ENCODE measurements at places on chromosomes 12 and 14.

GRCh38 chr14:50985859-50986331, 41.6 kb upstream of the PYGL start:
- DNase-seq: no peak

- DNase-seq: no peak
These were observed 893.1 kb downstream of the TMEM121 start for GRCh38 chr14:106419376-106419965.

GRCh38 chr12:65779946-65780345, 44.3 kb upstream of the HMGA2 start:
- DNase-seq: no peak

DNA sequence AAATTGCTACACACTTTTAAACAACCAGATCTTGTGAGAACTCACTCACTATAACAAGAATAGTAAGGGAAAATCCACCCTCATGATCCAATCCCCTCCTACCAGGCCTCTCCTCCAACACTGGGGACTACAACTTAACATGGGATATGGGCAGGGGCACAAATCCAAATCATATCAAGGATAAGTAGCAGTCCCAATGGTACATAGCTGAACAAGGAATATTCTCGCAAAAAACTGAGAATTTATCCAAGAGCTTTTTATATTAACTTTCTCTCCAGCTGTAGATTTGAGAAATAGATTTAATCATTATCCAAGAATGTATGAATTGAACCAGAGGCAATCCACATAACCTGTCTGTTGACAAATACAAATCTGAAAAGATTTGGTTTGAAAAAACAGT, 185.2 kb downstream of the TMTC3 start:
- no peak for DNase-seq

GRCh38 chr14:105241641-105242040, 6.7 kb upstream of the BTBD6 start:
- DNase-seq: no peak

GRCh38 chr14:36844443-36845195, 183.0 kb downstream of the PAX9 start:
- DNase-seq: no peak

GRCh38 chr12:24845615-24846014, 103.3 kb downstream of the BCAT1 start:
- DNase-seq: no peak

- DNase-seq: no peak
These were observed 411.7 kb upstream of the FLRT2 start for GRCh38 chr14:85118274-85118673.

GRCh38 chr12:4037747-4038312, 164.6 kb upstream of the PARP11 start:
- peak; percentile 92 for DNase-seq

GRCh38 chr14:64244279-64244678, 49.9 kb downstream of the ESR2 start:
- DNase-seq: peak; percentile 28

GRCh38 chr14:56630707-56631106, 51.1 kb downstream of the TMEM260 start:
- DNase-seq: no peak

- DNase-seq: peak; percentile 19
These were observed 13.8 kb downstream of the NGDN start for GRCh38 chr14:23483236-23483854.

GRCh38 chr12:26744697-26745440, 88.1 kb downstream of the ITPR2 start:
- peak; percentile 26 for DNase-seq

GRCh38 chr12:95126076-95126475, 52.7 kb upstream of the NR2C1 start:
- DNase-seq: no peak

GRCh38 chr12:110349514-110350151, 53.9 kb downstream of the ANAPC7 start:
- DNase-seq: no peak

- DNase-seq: peak; percentile 79
These were observed 28.2 kb downstream of the PALS1 start for GRCh38 chr14:67269298-67270060.

DNA sequence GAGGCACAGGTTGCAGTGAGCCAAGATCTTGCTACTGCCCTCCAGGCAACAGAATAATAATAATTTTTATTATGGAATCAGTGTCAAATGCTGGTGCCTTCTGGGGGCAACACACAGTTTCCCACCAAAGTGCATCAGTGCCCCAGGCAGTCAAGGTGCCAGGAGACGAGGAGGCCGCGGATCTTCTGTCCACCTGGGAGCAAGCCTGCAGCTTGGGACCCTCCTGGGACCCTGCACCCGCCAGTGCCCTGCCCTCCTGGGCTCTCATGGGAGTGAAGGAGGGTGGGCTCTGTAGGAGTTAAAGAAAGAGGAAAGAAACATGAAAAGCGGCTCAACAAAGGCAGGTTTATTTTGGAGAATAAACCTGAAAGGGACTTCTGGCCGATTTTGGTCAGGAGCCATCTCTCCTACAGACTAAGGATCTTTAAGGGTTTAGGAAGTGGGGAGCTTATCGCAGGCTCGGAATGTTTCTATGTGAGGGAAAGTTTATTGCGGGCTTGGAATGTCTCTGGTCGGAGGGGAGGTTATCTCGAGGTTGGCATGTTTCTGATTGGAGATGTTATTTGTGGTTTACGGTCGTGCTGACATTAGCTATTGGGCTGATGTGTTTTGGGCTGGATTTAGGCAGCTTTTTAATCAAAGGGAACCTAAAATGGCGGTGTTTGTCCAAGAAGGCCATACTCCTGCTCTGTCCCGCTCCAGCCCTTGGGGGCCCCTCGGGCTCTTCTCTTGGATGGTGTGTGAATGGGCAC, 1.1 kb upstream of the ASPG start:
- DNase-seq: no peak

GRCh38 chr14:102187044-102187443, 47.3 kb downstream of the WDR20 start:
- no peak for DNase-seq

DNA sequence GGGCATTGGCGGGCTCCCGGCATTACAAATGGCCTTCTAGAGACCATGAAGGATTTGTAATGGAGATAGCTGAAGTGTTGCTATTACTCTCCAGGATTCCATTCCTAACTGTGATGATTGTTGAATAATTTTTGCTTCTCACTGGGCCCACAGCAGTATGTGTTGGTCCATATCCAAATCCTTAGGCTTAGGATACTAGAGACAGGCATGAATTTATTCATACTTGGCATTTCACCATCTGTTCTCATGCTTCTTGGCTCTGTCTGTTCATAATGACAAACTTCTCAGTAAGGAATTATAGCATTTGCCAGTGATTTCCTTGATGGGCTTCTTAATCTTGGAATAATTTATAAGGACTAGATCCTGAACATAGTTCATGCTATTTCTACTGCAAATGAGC, 832.9 kb downstream of the C12orf50 start:
- peak; percentile 91 for DNase-seq

- DNase-seq: peak; percentile 30
These were observed 16.6 kb upstream of the CCDC177 start for GRCh38 chr14:69591317-69591716.

GRCh38 chr12:95755261-95755865, 35.2 kb downstream of the NTN4 start:
- DNase-seq: peak; percentile 21

- peak; percentile 50 for DNase-seq
These were observed 31.4 kb downstream of the SSPN start for GRCh38 chr12:26226629-26227360.

GRCh38 chr12:11486623-11487444, 91.5 kb upstream of the PRB2 start:
- DNase-seq: peak; percentile 92

DNA sequence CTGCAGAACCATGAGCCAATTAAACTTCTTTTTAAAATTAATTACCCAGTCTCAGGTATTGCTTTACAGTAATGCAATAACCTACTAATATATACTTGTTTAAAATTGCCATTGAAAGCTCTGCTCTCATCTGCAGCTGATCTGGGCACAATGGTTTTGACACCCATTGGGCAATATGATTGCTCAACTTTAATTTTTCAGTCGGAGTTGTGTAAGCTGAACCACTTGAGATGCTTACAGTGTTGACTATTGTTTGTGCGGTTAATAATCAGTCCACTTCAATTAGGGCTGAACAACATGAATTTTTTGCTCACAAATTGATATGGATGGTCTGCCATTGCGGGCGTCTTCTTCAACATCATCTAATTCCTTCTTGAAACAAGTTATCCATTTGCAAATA, 18.0 kb upstream of the OR4K5 start:
- no peak for DNase-seq
